ENCODE measurements at places on chromosomes 5 and 9.
A peak's percentile ranks its signal among the peaks of the same experiment; 100 is the strongest.

DNA sequence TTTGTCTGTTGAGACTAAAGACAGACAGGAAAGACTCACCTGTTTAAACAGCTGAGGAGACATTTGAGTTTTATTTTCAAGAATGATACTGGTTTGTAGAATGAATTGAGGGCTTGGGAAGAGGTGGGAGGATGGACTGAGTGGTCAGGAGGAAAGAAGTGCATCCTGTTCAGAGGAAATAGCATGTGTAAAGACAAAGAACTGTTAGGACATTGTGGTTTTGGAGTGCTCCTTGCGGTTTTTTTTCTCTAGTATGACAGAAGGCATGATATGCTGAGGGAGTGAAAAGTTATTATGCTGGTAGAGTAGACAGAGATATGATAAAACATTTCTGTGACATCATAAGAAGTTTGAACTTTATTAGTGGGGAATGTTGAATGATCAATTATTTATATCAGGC lies 270.7 kb upstream of the ELAVL2 start:
- no peak for DNase-seq

- DNase-seq: no peak
These were observed 63.0 kb upstream of the TAF11L2 start for GRCh38 chr5:17434982-17435381.

DNA sequence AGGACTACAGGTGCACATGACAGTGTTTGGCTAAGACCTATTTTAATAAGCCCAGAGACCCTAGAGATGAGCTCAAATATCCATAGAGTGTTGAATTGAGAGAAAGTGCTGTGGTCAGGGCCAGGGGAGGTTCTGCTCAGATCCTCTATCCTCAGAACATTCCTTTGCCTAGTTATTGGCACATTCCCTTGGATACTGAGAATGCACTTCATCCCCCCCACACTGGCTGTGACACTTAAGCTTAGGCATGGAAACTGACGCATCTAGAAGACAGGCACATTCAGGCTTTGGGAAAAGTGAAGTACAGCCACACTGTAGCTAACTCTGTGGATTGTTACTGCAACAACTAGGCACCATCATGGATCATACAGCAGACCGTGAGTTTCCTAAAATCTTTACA lies 27.1 kb upstream of the RASGRF2 start:
- no peak for DNase-seq

- no peak for DNase-seq
These were observed 872 bp upstream of the SMIM3 start for GRCh38 chr5:150777685-150778084.

GRCh38 chr5:61450493-61451279 lies 118.6 kb downstream of the ZSWIM6 start:
- no peak for DNase-seq

DNA sequence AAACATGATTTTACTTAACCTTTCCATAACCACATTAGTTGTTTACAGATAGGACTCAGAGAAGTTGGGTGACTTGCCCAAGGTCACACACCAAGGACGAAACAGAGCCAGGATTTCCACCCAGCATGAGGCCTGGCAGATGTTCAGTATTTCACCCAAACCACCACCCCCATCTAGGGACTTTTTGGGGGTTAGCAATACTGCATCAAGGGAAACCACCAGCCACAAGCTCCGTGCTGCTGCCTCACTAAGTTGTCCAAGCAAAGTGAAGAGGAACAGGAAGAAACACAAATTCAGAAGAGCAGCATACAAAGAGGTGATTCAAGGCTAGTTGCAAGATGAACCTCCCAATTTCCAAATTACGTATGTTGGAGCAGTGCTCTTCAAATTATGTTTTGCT lies 219.6 kb upstream of the RORB start:
- DNase-seq: no peak

- DNase-seq: peak; percentile 79
These were observed at the start of gene NNT for GRCh38 chr5:43602461-43603343. Gene NNT, plus strand, starts transcription at chr5:43603180. Its CDS starts 6,016 bp downstream, at chr5:43609196.

DNA sequence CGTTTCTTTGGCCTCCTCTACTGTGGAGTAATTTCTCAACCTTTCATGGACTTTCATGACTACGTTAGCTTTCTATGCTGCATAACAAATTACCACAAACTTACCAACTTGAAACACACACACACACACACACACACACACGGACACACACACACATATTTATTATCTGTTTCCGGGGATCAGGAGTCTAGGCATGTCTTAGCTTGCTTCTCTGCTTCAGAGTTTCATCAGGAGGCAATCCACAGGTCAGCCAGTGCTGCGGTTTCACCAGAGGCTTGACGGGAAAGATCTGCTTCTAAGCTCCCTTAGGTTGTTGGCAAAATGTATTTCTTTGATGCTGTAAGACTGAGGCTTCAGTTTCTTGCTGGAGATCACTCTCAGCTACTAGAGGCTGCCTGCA lies 59.0 kb upstream of the C9orf72 start:
- DNase-seq: no peak

DNA sequence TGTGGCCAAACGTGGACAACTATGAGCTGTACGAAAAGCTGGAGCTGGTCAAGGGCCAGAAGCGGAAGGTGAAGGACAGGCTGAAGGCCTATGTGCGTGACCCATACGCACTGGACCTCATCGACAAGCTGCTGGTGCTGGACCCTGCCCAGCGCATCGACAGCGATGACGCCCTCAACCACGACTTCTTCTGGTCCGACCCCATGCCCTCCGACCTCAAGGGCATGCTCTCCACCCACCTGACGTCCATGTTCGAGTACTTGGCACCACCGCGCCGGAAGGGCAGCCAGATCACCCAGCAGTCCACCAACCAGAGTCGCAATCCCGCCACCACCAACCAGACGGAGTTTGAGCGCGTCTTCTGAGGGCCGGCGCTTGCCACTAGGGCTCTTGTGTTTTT lies 3.3 kb downstream of the CDK9 start:
- DNase-seq: no peak

GRCh38 chr5:110625376-110625999 lies 101.0 kb downstream of the TMEM232 start:
- no peak for DNase-seq

GRCh38 chr5:143527808-143528207 lies 124.3 kb upstream of the NR3C1 start:
- DNase-seq: no peak

GRCh38 chr9:124257844-124258606 lies at the start of gene NEK6:
Gene NEK6, plus strand, starts transcription at chr9:124257949. Its CDS starts 44,016 bp downstream, at chr9:124301965.
- DNase-seq: no peak

GRCh38 chr5:79697222-79698170 lies 7.9 kb downstream of the CMYA5 start:
- DNase-seq: no peak

- DNase-seq: no peak
These were observed 705.4 kb upstream of the RIOK2 start for GRCh38 chr5:97888439-97888838.

- DNase-seq: no peak
These were observed 259.2 kb upstream of the RGMB start for GRCh38 chr5:98514215-98514614.

- no peak for DNase-seq
These were observed 303.0 kb upstream of the MSX2 start for GRCh38 chr5:174421408-174421805.

- DNase-seq: no peak
These were observed 301.5 kb upstream of the ELAVL2 start for GRCh38 chr9:24127519-24127918.

DNA sequence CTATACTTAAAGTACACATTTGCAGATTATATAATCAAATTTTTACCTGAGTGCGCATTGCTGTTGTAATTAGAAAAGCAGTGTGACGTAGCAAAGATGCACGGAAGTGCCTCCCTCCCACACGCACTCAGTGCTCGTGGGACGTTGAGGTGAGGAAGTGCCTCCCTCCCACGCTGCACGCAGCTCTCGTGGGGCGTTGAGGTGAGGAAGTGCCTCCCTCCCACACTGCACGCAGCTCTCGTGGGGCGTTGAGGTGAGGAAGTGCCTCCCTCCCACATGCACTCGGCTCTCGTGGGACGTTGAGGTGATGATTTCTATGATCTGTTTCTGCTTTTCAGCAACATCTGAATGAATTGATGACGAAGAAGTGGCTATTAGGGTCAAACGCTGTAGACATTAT lies 21.0 kb downstream of the EXOC3 start:
- DNase-seq: no peak

- DNase-seq: peak; percentile 79
These were observed 52.6 kb upstream of the TNFAIP8 start for GRCh38 chr5:119302916-119303897.

GRCh38 chr9:38371495-38371894 lies 21.0 kb upstream of the ALDH1B1 start:
- DNase-seq: peak; percentile 14

DNA sequence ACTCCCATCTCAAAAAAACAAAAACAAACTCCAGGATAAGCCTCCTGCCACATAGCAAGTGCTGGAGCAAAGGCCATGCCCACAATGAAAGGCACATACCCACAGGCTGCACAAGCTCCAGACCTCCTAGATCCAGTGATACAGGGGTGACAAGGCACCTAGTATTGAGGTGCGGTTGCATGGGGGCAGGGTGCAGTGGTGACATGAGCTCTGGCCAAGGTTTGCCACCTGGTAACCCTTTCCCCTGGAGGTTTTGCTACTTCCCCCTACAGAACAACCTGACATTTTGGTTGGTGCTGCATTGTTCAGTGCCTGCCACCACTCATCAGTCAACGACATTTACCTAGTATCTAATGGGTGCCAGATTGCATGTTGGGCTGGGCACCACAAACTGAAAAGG lies 14.5 kb downstream of the CDKN2AIPNL start:
- no peak for DNase-seq

DNA sequence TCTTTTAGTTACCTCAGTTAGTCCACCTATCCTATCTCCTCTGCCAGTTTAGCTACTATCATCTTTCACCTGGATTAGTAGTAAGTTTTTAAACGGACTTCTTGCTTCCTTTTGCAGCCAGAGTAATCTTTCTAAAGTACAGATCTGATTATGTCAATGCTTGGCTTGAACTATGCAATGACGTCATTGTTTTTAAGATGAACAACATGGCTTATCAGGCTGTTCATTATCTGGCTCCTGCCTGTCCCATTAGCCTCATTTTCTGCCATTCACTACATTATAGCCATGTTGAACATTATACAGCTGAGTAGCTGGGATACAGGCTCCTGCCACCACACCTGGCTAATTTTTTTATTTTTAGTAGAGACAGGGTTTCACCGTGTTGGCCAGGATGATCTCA lies 98.7 kb downstream of the RANBP17 start:
- no peak for DNase-seq

DNA sequence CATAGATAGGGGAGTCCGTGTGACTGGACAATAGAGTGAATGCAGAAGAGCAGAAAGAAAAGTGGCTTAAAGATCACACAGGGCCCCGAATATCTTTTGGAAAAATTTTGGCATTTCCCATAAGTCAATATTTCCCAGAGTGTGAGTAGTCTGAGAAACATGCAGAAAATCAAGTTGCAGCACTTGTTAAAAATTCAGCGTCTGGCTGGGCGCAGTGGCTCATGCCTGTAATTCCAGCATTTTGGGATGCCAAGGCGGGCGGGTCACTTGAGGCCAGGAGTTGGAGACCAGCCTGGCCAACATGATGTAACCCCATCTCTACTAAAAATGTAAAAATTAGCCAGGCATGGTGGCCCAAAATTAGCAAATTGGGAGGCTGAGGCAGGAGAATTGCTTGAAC lies 227.0 kb downstream of the DRD1 start:
- no peak for DNase-seq

DNA sequence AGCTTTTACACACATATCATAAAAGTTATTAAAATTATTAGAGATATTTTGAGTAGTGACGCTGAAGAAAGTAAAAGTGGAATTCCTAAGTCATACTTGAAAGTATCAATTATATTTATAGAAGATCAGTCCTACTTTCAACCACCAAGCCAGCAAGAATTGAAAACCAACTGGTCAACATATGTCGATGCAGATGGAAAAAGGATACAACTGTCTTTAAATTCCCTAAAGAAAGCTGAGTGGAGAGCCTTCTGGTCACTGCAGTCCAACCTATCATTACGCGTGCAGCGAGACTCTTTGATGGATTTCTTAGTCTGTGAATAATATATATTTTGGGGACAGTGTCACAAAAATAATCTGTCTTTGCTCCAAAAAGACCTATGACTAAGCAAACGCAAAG lies 15.3 kb downstream of the MEF2C start:
- no peak for DNase-seq

- DNase-seq: peak; percentile 45
These were observed 48.2 kb downstream of the KIF2A start for GRCh38 chr5:62354028-62354874.

DNA sequence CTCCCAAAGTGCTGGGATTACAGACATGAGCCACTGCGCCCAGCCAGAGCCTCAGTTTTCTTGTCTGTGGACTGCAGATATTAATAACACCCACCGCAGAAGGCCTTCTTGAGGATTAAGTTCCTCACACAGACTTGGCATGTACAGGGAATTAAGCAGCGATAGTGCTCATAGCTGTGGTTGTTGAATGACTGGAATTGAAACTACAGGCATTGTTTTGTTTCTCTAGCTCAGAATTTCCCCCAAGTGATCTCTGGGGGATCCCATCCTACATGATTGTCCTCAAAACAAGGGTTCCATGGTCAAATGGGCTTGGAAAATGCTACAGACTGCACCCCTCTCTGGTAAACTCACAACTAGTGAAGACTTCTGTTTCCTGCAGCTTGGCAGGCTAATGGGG lies 44.2 kb upstream of the TDRD7 start:
- DNase-seq: no peak

- peak; percentile 82 for DNase-seq
These were observed 40.5 kb downstream of the C9orf50 start for GRCh38 chr9:129580211-129580915.

DNA sequence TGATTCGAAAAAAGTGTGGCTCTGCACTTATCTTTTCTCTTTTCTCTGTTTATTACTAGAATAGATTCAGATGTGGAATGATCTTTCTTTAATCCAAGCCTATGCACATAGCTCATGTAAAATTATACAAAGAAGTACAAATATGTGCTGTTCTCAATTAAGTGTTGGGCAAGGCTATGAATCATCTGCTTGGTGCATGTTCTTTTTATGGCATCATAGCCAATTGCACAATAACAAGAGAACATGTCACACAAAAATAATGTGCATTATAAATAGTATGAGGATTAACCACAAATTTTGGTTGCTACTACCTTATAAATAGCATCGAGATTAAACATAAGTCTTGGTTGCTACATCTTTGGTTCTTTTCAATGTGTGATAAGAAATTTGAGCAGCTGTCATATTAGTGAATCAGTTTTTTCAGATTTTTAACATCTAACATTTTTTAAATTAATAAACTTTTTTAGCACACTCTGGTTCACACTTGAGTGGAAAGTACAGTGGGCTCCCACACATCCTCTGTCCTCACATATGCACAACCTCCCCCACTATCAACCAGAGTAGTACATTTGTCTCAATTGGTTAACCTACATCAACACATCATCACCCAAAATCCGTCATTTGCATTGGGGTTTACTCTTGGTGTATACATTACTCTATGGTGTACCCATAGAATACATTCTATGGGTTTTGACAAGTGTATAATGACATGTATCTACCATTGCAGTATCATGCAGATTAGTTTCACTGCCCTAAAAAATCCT lies 6.8 kb upstream of the RECK start:
- no peak for DNase-seq
